Liver (tissue), 10 donors: ENCODE measurements at places on chromosomes 12 and 14. TPM values are rescaled to one million over a fixed set of nuclear protein-coding genes. Genes with fewer than 3 reads are reported as not detected.

- H3K27me3 ChIP-seq, result no peaks in the 10 kb centered on the region
- no peak for DNase-seq
- no peaks in the 10 kb centered on the region for H3K36me3 ChIP-seq
- H3K4me1 ChIP-seq, result peaks cover 16% of the 10 kb centered on the region
- H3K4me3 ChIP-seq, result peak overlapping the region; percentile 44
Observed at GRCh38 chr12:121352682-121353018, 439 bp upstream of the ANAPC5 start.

Gene NANOG
- not detected for total RNA-seq

DNA sequence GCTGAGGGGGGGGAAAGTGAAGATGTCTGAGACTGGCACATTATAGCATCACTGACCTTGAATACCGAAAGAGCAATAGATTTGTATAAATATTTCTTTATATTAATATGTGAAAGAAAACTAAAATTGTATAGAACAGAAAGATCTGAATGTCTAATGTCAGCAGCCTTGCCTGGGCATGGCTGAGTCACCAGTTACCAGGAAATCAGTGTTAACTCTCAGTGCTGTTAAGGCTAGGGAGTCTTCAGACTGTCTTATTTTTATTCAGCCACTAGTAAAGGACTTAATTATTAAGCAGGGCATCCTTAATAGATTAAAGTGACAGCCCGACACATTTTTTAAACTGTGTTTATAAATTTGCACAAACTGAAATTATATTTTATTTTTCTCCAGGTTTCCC, 122.9 kb upstream of the AEBP2 start:
- no peak overlapping the region for H3K27ac ChIP-seq
- no peak overlapping the region for H3K4me3 ChIP-seq
- DNase-seq, result no peak
- H3K4me1 ChIP-seq, result no peaks in the 10 kb centered on the region
- no peaks in the 10 kb centered on the region for H3K36me3 ChIP-seq
- H3K27me3 ChIP-seq, result no peaks in the 10 kb centered on the region

Gene HCFC2
- total RNA-seq, result 8.7 TPM

Gene SRGAP1
- total RNA-seq, result 0.51 TPM

DNA sequence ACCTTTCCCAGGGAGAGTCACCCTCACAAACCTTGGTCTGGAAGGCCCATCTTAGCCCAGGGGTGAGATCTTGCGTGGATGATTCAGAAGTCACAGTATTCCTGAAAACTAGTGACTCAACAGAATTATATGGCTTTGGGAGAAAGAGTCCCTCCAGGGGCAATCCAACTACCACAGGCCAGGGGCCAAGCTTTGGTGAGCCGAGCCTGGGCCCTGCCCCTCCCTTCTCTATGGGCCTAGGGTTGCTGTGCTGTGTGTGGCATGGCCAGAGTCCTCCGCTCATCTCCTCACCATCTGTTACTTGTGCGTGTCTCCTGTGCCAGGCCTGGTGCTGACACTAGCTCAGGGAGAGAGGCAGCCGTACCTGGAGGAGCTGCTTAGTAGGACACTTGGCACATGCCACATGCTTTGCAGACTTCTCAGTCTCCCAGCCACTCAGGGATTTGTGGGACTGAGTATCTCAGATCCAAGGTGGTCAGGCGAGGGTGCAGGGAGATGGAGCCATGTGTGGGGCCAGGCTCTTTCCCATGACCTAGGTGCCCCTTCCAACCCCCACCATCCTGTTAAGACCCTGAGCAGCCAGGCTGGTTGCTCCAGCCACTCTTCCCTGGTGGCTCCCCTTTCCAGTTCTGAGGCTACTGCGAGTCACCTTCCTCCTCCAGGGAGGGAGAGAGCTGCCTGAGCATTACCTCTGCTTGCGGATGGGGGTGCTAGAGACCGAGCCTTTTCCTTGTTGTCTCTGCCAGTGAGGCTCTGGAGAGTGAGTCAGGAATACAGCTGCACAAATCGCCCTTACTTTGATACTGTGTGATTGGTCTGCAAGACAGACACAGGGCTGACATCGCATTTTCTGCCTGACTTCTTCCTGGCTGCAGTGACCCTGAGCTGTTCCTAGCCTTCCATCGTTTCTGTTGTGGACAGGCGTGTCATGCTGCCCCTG, 94.1 kb downstream of the SLC25A47 start:
- no peaks in the 10 kb centered on the region for H3K36me3 ChIP-seq
- H3K27ac ChIP-seq, result no peak overlapping the region
- peak; percentile 34 for DNase-seq
- no peaks in the 10 kb centered on the region for H3K4me1 ChIP-seq

Gene NIN
- 6.0 TPM for total RNA-seq

Gene RAPGEF3
- total RNA-seq, result 4.3 TPM

- no peaks in the 10 kb centered on the region for H3K4me1 ChIP-seq
- no peaks in the 10 kb centered on the region for H3K36me3 ChIP-seq
- DNase-seq, result no peak
- H3K27ac ChIP-seq, result no peak overlapping the region
Observed at GRCh38 chr14:48527832-48528231, 852.4 kb upstream of the MDGA2 start.

Gene SRRM4
- not detected for total RNA-seq

- H3K4me1 ChIP-seq, result peaks cover under 1% of the 10 kb centered on the region
- H3K27ac ChIP-seq, result no peak overlapping the region
- H3K4me3 ChIP-seq, result no peak overlapping the region
- DNase-seq, result peak; percentile 91
Observed at GRCh38 chr12:591167-592023, 71.8 kb downstream of the NINJ2 start.

DNA sequence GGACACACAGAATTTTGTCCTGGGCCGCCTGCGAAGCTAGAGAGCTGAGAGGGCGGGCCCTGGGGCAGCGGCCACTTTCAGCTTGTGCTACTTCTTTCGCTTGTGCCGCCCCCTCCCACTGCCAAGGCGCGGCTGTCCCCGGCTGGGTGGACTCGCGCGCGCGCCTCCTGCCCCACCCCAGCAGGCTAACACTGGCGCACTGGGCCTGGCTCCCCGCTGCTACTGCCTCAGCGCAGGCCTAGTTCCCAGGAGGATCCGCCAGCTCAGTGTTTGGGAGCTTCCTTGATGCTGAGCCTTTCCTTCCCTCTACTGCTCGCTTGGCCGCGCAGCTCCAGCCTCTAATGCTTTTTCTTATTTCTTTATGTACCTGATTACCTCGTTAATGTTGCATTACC, 27.4 kb upstream of the METAP2 start:
- H3K27me3 ChIP-seq, result no peaks in the 10 kb centered on the region
- peak overlapping the region; percentile 64 for H3K27ac ChIP-seq
- H3K36me3 ChIP-seq, result no peaks in the 10 kb centered on the region
- DNase-seq, result peak; percentile 65
- H3K4me3 ChIP-seq, result no peak overlapping the region

Gene KLRF1
- total RNA-seq, result 0.56 TPM

DNA sequence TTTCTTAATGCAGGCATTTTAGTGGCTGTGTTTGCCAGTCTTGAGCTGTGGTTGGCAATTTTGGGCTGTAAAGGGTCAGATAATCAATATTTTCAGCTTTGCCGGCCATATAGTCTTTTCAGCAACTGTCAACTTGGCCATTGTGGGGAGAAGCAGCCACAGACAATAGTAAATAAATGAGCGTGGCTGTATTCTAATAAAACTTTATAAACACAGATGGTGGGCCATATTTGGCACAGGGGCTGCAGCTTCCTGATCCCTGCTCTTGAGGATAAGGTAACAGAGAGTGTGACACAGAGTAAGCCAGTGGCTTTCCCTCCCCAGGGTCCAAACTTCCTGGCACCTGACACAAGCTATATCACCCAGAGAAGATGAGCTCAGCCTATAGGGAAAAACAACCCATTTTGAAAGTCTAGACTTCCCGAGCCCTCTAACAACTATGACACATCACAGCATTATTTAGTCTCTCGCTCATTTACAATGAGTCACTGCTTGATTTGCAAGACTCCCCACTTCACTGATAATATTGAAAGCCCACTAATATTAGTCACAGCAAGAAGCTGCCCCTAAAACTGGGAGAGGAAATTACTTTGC, 163.1 kb upstream of the TMPO start:
- no peak for DNase-seq
- no peaks in the 10 kb centered on the region for H3K27me3 ChIP-seq
- H3K4me1 ChIP-seq, result no peaks in the 10 kb centered on the region
- no peaks in the 10 kb centered on the region for H3K36me3 ChIP-seq
- H3K4me3 ChIP-seq, result no peak overlapping the region

DNA sequence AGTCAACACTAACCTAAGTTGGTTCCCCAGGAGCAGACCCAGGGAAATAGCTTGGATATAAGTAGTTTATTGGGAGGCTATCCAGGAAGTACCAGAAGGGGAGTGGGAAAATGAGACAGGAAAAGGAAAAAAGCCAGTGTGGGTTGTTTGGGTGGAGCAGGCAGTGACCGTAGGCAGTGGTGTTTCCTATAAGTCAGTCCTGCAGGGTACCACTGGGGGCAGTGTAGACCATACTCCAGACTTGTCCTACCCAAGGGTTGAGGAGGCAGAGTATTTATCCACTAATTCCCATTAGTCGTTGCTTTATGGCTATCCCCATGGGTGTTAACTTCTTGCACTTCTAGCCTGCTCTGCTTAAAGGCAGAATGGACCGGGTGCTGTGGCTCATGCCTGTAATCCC, 6.4 kb upstream of the CCDC60 start:
- H3K4me1 ChIP-seq, result no peaks in the 10 kb centered on the region
- H3K27ac ChIP-seq, result no peak overlapping the region
- no peaks in the 10 kb centered on the region for H3K36me3 ChIP-seq
- no peak for DNase-seq
- peaks cover 2% of the 10 kb centered on the region for H3K27me3 ChIP-seq

GRCh38 chr12:77189458-77189857, 124.1 kb upstream of the E2F7 start:
- H3K27ac ChIP-seq, result no peak overlapping the region
- H3K4me1 ChIP-seq, result no peaks in the 10 kb centered on the region
- H3K36me3 ChIP-seq, result no peaks in the 10 kb centered on the region
- no peak for DNase-seq
- no peak overlapping the region for H3K4me3 ChIP-seq
- no peaks in the 10 kb centered on the region for H3K27me3 ChIP-seq

Gene MYF5
- not detected for total RNA-seq

DNA sequence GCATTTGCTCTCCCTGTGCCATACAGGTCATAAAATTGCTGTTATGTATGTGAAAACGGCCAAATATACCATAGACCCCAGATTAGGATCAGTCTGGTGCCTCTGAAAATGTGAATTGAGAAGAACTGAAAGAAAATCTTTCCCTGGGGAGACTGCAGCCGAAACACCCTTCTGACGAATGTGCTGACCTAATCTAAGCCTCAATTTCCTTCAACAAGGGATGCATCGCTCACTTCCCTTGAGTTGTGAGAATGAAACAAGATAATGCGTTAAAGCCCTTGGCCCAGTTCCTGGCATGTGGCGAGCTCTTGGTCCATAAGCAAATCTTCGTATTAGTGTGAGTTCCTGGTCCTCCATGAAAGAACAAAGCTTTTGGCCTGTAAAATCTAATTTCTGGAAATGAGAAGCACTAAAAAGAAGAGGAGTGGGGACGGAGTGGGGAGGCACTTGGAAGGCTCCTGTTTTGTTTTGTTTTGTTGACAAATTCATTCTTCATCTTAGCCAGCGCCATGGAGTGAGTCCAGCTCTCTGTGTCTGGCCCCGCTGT, 49.5 kb upstream of the RTRAF start:
- no peaks in the 10 kb centered on the region for H3K27me3 ChIP-seq
- no peak overlapping the region for H3K27ac ChIP-seq
- no peaks in the 10 kb centered on the region for H3K4me1 ChIP-seq
- no peak overlapping the region for H3K4me3 ChIP-seq
- no peaks in the 10 kb centered on the region for H3K36me3 ChIP-seq

GRCh38 chr12:6700646-6701051, at the start of gene PIANP:
PIANP (minus strand) TSS chr12:6700815; CDS start chr12:6698061, 2,754 bp downstream.
- H3K27ac ChIP-seq, result no peak within 1 kb of the TSS
- H3K36me3 ChIP-seq, result no peaks in the 10 kb centered on the region
- peak within 1 kb of the TSS; percentile 35 for H3K4me3 ChIP-seq
- peaks cover 32% of the 10 kb centered on the region for H3K27me3 ChIP-seq
- DNase-seq, result no peak
- H3K4me1 ChIP-seq, result peaks cover 5% of the 10 kb centered on the region

Gene JPH4
- 0.23 TPM for total RNA-seq

DNA sequence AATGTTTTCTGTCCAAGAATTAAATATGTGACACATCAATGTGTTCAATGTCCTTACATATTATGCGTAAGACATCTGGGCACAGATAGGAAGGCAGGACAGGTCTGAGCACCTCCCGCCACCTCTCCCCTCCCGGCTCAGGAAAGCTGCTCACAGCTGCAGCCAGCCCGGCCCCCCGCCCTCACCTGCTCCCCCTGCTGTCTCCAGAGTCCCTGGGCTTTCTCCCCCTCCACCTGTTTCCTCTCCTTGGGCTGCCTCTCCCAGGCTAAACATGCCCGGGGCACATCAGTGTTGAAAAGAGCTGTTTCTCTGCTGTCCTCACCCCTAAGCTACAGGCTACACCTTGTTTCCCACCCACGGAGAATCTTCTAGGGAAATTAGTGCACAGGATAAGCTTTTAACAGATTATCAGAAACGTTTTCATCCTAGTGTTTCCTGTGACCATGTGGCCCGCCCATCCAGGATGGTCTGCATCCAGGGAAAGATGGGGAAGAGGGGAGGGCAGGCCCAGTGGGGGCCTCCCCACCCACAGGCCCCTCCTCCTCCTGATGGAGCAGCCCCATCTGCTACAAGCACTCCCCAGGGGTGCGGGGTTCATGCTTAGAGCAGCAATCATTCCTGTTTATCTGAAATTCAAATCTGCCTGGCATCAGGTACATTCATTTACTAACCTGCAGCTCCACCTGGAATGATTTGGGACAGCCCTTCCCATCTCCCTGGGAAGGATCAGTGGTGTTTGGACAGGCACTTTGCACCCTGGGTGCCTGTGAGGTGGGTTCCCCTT, 273.8 kb upstream of the SFSWAP start:
- no peaks in the 10 kb centered on the region for H3K27me3 ChIP-seq
- no peaks in the 10 kb centered on the region for H3K36me3 ChIP-seq
- no peaks in the 10 kb centered on the region for H3K4me1 ChIP-seq
- no peak overlapping the region for H3K4me3 ChIP-seq

DNA sequence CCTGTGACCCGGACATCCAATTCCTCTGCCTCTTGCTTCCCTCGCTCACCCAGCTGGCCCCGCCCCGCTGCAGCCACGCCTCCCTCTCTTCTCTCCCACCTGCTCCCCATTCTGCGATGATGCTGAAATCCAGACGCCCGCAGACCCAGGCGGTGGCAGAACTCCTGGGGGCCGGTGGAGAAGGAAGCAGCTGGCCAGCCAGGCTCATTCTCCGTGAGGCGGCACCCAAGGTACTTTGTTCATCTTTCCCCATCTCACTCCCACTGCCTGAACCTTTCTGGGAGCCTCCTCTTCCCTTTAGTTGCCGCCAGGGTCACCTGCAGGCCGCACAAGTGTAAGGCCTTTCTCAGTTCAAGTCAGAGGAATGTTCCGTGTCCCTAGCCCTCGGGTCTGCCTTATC, 35.7 kb downstream of the FOXN4 start:
- no peak overlapping the region for H3K4me3 ChIP-seq
- DNase-seq, result no peak

- no peak overlapping the region for H3K27ac ChIP-seq
- no peaks in the 10 kb centered on the region for H3K27me3 ChIP-seq
- H3K36me3 ChIP-seq, result no peaks in the 10 kb centered on the region
- H3K4me1 ChIP-seq, result peaks cover 15% of the 10 kb centered on the region
Observed at GRCh38 chr14:103533137-103533998, 4.4 kb downstream of the TRMT61A start.

Gene OTOGL
- total RNA-seq, result 0.09 TPM
